ENCODE measurements at places on chromosomes 7 and 10. TPM values are rescaled to one million over a fixed set of nuclear protein-coding genes. Genes with fewer than 3 reads are reported as not detected.

MSRB2 gene
- total RNA-seq: 7.8 TPM

WEE2 gene
- not detected for total RNA-seq

POT1 gene
- total RNA-seq: 29.1 TPM

CTTNBP2 gene
- total RNA-seq: not detected

SUGCT gene
- not detected for total RNA-seq

RAB19 gene
- 7.2 TPM for total RNA-seq

CEP55 gene
- 81.1 TPM for total RNA-seq

RAMP3 gene
- not detected for total RNA-seq

HKDC1 gene
- 1.8 TPM for total RNA-seq

XRCC2 gene
- 15.6 TPM for total RNA-seq

TUBAL3 gene
- total RNA-seq: not detected

AUTS2 gene
- 15.2 TPM for total RNA-seq

AKR1C3 gene
- 3.9 TPM for total RNA-seq

All from activated CD8-positive, alpha-beta T cell treated with anti-CD3 and anti-CD28 coated beads, Interleukin-2, amount 10 ng/mL, durations not matched to agents 7 days and 5 days (primary cell).